Amniotic stem cell (primary cell): ENCODE measurements at places on chromosomes 13 and 19.
A peak's percentile ranks its signal among the peaks of the same experiment; 100 is the strongest.

DNA sequence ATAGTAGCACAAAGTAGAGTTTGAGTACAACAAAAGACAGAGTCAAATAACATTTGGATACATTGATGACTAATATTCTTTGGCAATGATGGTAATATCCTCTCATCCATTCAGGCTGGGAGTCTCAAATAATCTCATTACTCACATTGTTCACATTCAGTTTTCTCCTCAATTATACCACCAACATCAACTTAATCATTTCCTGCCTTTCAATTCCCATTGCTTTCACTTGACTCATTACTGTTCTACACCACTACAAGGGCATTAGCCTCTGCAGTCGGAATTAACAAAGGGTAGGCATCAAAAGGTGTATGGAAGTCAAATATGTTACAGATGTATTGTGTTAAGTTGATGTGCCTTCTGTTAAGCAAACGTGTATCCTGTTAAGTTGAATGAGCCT is 518.4 kb upstream of the SLITRK1 start:
- peak; percentile 57 for DNase-seq

GRCh38 chr19:660793-661426 is 2.1 kb downstream of the RNF126 start:
- no peak for DNase-seq

GRCh38 chr19:44904426-44904994 is 1.1 kb upstream of the APOE start:
- no peak for DNase-seq

- DNase-seq: no peak
Measured at GRCh38 chr13:94177041-94177440, 302.4 kb downstream of the DCT start.

- DNase-seq: no peak
Measured at GRCh38 chr19:31254180-31254551, 95.1 kb downstream of the TSHZ3 start.

- DNase-seq: no peak
Measured at GRCh38 chr19:46073268-46073922, 32.6 kb upstream of the IGFL4 start.

GRCh38 chr13:80131204-80131603 is 209.7 kb downstream of the SPRY2 start:
- peak; percentile 32 for DNase-seq
